Naive thymus-derived CD4-positive, alpha-beta T cell (primary cell): ENCODE measurements at places on chromosomes 12 and 14.

DNA sequence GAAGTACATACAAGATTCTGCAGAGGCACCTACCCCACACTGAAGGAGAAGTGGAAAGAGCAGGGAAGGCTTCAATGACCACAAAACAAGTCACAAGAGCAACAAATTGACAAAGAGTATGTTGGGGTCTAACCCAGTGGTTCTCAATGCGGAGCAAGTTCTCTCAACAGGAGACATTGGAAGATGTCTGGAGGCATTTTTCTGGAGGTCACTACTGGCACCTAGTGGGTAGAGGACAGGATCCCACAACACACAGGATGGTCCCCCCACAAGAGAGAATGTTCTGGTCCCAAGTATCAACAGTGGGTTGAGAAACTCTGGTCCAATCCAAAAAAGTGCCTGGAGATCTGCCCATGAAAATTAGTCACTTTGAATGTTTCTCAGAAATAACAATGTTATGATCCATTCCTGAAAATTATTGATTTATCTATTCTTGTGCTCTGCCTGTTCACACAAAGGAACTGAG is 3.4 kb downstream of the SSH1 start:
- DNase-seq = no peak
- H3K4me1 ChIP-seq = peaks cover 16% of the 10 kb centered on the region
- H3K4me3 ChIP-seq = no peak overlapping the region
- H3K36me3 ChIP-seq = peaks cover 8% of the 10 kb centered on the region

GRCh38 chr12:18696971-18697602 is 40.7 kb downstream of the PLCZ1 start:
- DNase-seq = no peak
- no peaks in the 10 kb centered on the region for H3K4me1 ChIP-seq
- H3K4me3 ChIP-seq = no peak overlapping the region
- H3K27me3 ChIP-seq = no peaks in the 10 kb centered on the region
- H3K36me3 ChIP-seq = no peaks in the 10 kb centered on the region
- H3K27ac ChIP-seq = no peak overlapping the region

GRCh38 chr14:90911121-90911520 is 94.9 kb upstream of the TTC7B start:
- no peak overlapping the region for H3K27ac ChIP-seq
- H3K27me3 ChIP-seq = no peaks in the 10 kb centered on the region

DNA sequence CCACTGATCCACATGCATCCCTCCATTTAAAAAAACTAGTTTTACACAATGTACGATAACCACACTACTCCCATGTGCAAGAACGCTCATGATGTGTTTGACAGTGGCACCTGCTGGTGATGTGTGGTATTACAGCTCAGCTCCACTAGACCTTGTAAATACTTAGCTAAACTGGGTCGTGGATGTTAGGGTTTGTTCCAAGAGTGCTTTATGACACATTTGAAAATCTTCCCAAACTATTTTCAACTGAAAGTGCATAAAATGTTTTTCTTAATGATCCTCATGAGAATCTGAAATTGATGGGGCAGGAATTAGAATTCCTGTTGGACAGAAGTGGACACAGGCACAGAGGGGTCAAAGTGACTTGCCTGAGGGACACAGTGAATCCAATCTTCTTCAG is 99.2 kb downstream of the SCARB1 start:
- H3K27me3 ChIP-seq = no peaks in the 10 kb centered on the region
- no peak overlapping the region for H3K4me3 ChIP-seq
- no peaks in the 10 kb centered on the region for H3K36me3 ChIP-seq
- no peaks in the 10 kb centered on the region for H3K4me1 ChIP-seq
